ENCODE measurements at places on chromosomes 2 and 18.

- no peak for DNase-seq
These were observed 24.5 kb downstream of the TYMS start for GRCh38 chr18:681985-682384.

DNA sequence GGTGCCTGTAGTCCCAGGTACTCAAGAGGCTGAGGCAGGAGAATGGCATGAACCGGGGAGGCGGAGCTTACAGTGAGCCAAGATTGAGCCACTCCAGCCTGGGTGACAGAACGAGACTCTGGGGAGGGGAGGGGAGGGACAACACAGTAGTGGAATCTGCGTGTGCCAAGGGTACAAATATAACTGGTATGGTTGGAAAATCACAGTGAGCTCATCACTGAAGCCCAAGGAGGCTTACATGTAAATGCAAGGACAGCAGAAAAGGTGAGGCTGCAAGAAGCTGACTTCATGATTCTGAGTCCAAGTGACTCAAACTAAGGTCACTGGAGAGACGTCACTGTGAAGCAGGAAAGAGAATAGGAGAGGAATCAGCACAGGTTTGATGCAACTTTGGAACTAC is 9.2 kb downstream of the SEPTIN10 start:
- DNase-seq: no peak

- no peak for DNase-seq
These were observed 207.3 kb downstream of the SS18 start for GRCh38 chr18:25883091-25883490.

- no peak for DNase-seq
These were observed 98.7 kb upstream of the CCBE1 start for GRCh38 chr18:59795882-59796281.

DNA sequence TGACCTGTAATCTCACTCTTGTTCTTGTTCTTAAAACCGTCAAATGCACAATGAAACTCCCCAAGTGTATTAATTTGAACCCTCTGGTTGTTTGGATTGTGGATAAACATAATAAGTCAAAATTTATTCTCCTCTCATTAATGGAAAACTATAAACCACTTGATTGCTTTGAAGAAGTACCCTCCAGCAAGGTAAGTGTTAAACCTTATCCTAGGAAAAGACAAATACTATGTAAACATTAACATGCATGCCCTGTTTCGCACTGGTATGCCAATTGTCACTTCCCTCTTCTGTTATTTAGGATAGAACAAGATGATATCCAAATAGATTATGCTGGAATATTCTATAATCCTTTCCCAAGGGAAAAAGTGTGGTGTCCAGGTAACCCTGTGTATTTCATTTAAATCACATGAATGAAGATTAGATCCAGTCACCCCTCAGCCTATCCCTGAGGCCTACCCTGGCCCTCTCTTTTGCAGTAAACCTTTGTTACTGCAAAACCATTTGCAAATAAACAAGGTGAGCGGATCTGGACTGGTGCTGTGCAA is 1.3 kb downstream of the ADI1 start:
- no peak for DNase-seq

GRCh38 chr18:76982038-76982437 is 150.5 kb downstream of the MBP start:
- DNase-seq: no peak

DNA sequence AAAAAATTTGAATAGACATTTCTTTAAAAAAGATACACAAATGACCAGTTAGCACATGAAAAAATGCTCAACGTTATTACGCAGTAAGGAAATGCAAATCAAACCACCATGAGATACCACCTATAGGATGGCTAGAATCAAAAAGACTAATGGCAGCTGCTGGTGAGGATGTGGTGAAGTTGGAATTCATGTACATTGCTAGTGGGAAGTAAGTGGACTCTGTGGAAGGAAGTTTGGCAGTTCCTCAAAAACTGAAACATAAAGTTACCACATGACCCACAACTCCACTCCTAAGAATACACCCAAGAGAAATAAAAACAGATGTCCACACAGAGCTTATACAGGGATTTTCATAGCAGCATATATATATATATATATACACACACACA is 51.2 kb downstream of the MBP start:
- DNase-seq: no peak

- no peak for DNase-seq
These were observed 713.0 kb downstream of the TDRD15 start for GRCh38 chr2:21836719-21837118.

DNA sequence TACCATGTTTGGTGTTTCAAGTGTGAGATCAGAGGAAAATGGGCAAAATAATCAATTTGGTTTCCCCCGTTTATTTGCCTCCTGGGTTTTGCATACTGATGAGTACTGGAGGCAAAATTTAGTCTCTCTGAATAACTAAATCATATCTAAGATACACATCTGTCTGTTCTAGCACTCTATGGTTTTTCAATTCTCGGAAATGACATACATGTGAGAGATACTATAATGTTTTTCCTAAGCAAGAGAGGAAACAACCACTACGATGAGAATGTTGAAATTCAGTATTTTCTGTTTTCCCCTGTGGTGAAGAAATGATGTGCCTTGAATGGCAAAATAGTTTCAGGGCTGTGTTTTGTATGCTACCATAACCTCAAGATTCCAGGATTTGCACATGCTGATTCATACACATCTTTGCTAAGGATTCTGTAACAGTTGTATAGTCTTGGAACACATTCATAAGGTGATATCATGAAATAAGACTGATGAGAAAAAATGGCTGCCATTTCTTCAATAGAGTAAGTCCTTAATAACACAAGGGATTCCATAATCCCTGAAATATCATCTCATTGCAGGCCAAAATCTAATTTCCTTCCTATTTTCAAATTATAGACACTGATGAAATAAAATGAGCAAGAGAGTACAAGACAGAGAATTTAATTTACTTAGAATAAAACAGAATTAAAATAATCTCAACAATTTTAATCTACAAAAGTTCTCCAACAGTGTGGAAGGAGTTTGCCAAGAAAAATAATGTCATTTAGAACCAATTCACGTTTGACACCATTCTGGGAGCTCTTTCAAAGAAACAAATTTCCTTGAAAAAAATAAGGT is 316.6 kb downstream of the FIGN start:
- no peak for DNase-seq

DNA sequence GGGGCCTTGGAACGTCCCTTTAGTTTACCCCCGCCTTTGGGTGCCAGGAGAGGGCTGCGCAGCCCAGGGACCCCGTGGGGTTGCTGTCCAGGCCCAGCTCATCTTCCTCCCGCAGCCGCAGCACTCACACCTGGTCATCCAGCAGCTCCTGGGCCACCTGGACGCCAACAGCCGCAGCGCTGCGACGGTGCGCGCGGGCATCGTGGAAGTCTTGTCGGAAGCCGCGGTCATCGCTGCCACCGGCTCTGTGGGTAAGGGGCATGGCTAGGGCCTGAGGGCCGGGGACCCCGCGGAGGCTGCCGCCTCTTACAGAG is 37.2 kb downstream of the POMC start:
- DNase-seq: no peak

Measured in activated T-helper 1 cell treated with Interleukin-2 at 50 U/mL for 16 hours (primary cell).